Inflammatory macrophage treated with lipopolysaccharide for 1 hour (primary cell): ENCODE measurements at places on chromosomes 11 and 22.

GRCh38 chr11:2369320-2369719 lies 7.8 kb upstream of the CD81 start:
- DNase-seq, result no peak

GRCh38 chr11:48170241-48171233 lies 46.1 kb upstream of the OR4B1 start:
- DNase-seq, result peak; percentile 65

- DNase-seq, result no peak
Observed at GRCh38 chr11:64327993-64328392, 10.1 kb downstream of the PRDX5 start.

DNA sequence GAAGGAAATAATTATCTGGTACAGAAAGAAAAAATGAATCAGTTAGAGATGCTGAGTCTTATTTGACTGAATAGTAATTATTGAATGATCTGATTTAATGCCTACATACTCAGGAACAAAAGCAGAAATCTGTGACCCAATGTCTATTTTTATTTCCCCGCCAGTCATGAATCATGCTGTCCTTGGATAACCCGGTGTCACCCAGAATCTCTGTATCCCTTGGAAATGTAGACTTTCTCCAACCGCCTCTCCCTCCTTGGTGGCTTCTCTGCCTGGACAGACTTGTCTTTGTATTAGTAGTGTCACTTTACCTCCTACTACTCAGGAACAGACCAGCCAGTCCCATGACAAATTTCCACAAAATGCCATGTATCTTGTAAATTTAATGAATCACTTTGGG lies 173.3 kb upstream of the PDGFD start:
- DNase-seq, result no peak

GRCh38 chr11:68442433-68442832 lies 18.1 kb upstream of the PPP6R3 start:
- DNase-seq, result no peak

DNA sequence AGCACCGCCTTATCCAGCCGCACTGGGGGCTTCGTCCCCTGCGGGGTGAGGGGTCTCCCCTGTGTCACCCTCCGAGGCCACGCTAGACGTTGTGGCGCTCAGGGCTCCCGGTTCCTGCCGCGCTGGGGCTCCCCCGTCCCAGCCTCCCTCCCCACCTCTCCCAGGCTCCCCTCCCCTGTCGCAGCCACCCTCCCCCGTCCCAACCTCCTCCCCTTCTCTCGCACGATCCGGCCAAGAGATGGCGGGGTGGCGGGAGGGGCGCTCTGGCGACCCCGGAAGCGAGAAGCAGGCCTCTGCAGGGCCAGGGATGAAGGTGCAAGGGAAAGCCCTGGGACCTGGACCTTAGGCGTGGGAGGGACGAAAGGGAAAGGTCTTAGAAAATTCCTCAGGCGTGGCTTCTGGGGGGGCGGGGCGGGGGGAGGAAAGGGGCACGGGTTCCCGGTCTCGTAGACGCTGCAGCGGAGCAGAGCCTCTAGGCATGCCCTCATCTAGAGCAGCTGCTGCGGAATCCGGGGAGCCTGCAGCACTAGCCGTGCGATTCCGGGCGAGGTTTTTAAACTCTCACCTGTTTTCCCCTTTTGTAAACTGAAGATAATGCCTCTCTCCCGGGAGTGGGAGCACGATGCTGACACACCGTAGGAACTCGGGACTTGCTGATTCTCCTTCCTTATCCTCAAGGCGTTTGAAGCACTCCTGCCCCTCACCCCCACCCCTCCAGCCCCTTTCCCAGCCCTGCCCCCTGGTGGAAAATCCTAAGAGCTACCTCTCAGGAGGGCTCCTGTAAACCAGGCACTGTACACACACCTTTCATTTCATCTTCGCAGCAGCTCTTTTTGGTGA lies 14.4 kb downstream of the KCNJ5 start:
- DNase-seq, result peak; percentile 66

DNA sequence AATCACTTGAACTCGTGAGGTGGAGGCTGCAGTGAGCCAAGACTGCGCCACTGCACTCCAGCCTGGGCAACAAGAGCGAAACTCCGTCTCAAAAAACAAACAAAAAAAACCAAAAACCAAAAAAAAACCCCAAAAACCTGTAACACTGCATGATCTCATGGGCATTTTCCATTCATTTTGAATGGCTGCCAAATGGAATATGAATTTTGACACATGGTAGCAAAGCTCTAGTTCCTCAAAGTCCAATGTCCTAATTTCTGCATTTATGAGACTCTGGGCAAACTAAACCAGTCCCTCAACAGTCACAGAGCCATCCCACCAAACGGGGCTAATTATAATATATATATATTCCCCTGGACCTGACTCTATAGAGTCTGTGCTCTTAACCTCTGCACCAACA lies 61.8 kb downstream of the SGSM3 start:
- peak; percentile 93 for DNase-seq

GRCh38 chr11:71165771-71166170 lies 86.6 kb downstream of the SHANK2 start:
- no peak for DNase-seq

DNA sequence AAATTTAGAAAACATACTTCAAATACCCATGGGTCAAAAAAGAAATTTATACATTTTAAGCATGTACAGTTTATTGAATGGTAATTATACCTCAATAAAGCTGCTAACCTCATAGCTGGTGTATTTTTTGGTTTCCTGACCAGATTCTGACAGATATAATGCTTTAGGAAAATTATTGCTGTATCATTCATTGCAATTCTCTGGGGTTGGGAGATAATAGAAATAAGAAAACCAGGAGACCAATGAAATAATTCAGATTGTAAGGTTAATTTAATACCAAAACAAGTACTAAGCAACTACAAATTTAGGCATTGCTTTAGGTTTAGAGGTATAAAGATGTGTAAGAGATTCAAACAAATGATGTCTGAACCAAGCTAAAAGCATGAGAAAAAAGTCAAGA lies 120.1 kb downstream of the ENTHD1 start:
- no peak for DNase-seq

DNA sequence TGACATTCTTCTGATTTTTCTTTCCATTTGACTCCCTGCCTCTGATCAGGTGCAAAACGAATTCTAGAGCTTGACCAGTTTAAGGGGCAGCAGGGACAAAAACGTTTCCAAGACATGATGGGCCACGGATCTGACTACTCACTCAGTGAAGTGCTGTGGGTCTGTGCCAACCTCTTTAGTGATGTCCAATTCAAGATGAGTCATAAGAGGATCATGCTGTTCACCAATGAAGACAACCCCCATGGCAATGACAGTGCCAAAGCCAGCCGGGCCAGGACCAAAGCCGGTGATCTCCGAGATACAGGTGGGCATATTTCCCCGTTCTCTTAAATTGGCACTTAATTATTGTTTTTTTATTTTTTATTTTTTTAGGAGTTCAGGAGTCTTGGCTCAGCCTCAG lies 15.4 kb downstream of the XRCC6 start:
- no peak for DNase-seq

- DNase-seq, result no peak
Observed at GRCh38 chr22:46366801-46367706, 31.5 kb downstream of the TRMU start.

DNA sequence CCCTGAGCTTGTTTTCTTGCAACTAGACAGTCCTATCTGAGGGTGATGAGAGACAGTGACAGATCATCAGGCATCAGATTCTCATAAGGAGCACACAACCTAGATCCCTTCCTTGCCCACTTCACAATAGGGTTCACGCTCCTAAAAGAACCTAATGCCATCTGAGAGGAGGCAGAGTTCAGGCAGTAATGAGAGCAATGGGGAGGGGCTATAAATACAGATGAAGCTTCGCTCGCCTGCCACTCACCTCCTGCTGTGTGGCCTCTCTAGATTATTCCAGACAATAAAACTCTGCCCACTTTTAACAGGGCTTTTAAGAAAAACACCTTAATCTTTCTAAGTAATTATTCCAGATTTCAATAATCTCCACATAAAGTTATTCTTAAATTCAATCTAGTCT lies 43.9 kb upstream of the PAK1 start:
- DNase-seq, result no peak
